ENCODE measurements at places on chromosomes 16 and 17.

GRCh38 chr16:65142276-65142675 lies 20.4 kb upstream of the CDH11 start:
- no peak for DNase-seq

- DNase-seq: no peak
These were observed 111.7 kb upstream of the CCL2 start for GRCh38 chr17:34143430-34143829.

GRCh38 chr17:10513299-10514067 lies 4.9 kb downstream of the MYH1 start:
- no peak for DNase-seq

DNA sequence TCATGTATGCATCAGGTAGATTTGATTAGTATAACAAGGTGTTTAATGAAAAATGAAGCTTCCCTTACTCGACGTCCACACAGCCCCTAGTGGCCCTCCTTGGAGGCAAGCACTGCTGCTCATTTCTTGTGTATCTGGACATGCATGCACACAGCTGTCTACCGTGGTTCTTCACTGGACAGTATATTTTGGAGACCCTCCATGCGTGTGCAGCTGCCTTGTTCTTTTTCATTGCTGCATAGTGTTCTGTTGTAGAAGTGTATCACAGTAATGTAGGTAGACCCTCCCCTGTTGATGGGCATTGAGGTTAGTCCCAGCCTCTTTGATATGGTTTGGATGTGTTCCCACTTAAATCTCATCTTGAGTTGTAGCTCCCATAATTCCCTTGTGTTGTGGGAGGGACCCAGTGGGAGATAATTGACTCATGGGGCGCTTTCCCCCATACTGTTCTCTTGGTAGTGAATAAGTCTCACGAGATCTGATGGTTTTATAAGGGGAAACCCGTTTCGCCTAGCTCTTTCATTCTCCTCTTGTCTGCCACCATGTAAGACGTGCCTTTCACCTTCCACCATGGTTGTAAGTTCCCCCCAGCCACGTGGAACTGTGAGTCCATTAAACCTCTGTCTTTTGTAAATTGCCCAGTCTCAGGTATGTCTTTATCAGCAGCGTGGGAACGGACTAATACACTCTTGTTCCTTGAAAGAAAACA lies 6.3 kb downstream of the CMIP start:
- DNase-seq: no peak

GRCh38 chr16:22898131-22898530 lies 84.2 kb downstream of the HS3ST2 start:
- DNase-seq: no peak

DNA sequence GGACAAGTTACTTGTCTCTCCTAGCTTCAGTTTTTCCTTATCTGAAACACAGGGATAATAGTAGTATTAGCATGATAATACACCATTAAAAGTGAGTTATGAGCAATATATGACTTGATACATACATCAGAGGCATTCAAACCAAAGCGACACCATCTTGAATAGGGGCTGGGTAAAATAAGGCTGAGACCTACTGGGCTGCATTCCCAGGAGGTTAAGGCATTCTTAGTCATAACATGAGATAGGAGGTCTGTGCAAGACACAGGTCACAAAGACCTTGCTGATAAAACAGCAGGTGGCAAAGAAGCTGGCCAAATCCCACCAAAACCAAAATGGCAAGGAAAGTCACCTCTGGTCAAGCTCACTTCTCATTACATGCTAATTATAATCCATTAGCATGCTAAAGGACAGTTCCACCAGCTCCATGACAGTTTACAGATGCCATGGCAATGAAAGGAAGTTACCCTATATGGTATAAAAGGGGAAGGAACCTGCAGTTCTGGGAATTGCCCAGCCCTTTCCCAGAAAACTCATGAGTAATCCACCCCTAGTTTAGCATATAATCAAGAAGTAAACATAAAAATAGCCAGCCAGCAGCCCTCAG lies 37.2 kb upstream of the HS3ST3A1 start:
- no peak for DNase-seq

DNA sequence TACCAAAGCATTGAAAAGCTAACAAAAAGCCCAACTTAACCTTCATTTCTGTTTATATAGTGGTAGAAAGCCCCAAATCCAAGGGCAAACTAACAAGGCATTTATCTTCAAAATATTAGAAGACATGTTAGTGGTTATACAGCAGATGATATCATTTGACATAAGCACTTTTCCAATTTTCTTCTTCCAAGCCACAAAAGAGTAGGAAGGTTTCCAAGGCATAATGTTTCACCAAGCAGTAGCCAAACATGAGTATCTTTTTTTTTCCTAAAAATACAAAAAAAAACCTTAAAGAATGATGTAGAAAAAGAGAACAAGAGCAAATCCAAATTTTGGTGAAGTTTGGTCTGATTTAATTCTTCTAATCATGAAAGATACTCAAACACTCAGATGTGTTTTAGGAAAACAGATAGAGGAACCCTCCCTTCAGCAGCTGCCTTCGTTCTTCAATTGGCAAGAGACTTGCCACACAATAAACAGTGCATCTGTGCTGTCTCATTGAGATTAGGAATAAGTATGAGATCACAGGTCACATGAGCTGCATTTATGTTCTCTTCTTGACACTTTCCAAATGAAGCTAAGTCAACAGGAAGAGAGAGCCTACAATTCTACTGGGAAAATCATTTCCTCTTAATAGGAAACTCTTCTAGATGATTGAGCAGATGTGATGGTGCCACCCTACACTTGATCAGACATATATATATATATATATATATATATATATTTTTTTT lies 106.7 kb downstream of the TTC19 start:
- DNase-seq: peak; percentile 40

- DNase-seq: peak; percentile 73
These were observed 28.7 kb upstream of the MYOCD start for GRCh38 chr17:12637015-12637414.

- no peak for DNase-seq
These were observed 31.4 kb upstream of the HS3ST3B1 start for GRCh38 chr17:14269473-14269872.

- DNase-seq: no peak
These were observed 26.7 kb downstream of the ZNF276 start for GRCh38 chr16:89748076-89748475.

GRCh38 chr16:85899444-85899843 lies 482 bp downstream of the IRF8 start:
- DNase-seq: no peak

DNA sequence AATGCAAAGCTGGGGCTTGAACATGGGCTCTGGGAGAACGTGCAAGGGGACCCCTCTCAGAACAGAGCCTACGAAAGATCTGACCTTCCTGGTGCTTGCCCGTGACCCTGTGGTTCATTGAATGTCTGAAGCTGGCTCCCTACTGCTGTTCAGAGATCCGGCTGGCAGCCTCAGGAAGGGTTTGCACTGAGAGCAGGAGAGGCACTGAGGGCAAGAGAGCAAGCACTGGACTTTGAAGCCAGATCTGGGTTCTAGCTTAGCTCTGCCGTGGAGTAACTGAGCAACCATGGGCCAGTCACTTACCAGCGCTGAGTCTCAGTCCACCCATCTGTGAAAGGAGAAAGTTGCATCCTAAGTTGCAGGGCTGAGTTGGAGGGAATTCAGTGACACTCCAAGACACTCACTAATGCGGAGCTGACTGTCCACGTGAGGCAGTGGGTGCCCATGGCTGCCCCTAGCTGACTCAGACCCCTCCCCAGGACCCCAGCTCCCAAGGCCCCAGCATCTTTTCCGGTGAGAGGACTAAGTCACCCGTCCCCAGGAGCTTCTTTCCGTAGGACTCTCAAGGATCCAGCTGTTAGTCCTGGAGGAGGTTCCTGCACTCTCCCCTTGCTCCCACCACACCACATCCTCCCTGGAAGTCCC lies 41.3 kb downstream of the BEAN1 start:
- DNase-seq: no peak

DNA sequence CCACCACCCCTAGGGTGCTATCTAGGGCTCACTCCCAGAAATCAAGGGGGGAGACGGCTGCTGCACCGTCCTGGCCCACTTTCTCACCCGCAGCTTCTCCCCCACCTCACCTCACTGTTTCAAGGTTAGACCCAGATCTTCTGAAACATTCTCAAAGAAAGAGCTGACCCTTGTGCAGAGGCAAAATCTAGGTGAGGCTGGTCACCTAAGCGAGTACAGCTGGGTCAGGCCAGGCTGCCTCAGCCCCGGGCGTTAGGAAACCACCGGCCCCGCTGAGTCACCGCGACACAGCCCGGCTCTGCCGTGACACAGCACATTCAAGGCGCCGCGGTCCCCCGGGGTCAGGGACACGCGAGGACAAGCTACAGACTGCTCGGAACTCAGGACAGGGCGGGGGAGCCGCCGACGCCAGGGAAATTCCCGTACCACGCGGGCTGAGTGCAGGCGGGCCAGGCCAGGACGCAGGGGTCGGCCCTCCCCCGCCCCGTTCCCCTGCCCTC lies 27.1 kb downstream of the GNPTG start:
- DNase-seq: peak; percentile 91

DNA sequence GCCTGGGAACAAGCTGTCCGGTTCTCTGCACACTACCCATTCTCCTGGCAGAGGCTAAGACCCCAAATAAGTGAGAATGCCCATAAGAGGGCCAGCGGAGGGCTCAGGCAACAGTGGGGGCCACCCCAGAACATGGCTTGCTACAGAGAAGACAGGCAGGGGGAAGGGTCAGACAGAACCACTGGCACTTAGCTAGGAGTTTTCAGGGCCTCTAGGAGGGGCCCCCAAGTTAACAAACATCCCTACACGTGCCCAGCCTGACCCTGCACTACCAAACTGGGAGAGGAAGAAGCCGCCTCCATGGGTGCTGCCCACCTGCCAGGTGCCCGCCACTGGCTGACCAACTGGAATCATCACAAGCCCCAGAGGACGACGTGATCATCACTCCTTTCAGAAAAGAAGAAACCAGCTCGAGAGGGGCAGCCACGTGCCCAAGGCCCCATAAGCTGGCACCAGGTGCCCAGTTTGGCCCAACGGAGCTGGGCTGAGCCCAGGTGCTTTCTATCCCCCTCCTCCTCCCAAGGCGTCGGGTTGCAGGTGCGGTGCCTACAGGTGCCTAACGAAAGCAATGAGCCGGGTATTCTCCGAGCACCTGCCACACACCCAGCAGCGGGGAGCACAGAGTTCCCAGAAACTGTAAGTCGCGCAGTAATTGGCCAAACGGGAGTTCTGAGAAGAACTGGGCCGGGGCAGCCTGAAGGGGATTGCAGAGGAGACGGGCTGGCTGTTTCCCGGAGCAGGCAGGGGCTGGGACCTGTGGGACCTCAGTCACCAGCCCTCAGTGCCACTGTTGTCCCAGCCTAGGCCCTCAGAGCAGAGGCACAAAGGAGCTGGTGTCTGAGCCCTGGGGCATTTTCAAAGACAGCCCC lies 13.2 kb downstream of the RPH3AL start:
- no peak for DNase-seq

- no peak for DNase-seq
These were observed 404.9 kb upstream of the EEF2KMT start for GRCh38 chr16:5502467-5502869.

DNA sequence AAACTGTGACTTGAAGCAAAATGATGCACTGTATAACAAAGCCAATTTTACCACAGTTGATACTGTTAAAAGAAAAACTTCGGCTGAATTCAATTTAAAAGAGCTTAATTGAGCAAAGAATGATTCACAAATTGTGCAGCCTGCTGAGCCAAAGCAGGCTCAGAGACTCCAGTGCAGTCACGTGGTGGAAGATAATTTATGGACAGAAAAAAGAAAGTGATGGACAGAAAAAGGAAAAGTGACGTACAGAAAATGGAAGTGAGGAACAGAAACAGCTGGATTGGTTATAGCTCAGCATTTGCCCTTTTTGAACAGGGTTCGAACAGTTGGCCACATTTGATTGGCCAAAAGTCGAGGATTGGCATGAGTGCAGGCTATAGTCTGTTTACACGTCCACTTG lies 25.7 kb downstream of the ZSWIM7 start:
- DNase-seq: no peak

- DNase-seq: no peak
These were observed 5.7 kb upstream of the BANP start for GRCh38 chr16:87945351-87946042.

GRCh38 chr17:34596920-34597319 lies 17.5 kb downstream of the TMEM132E start:
- DNase-seq: no peak

DNA sequence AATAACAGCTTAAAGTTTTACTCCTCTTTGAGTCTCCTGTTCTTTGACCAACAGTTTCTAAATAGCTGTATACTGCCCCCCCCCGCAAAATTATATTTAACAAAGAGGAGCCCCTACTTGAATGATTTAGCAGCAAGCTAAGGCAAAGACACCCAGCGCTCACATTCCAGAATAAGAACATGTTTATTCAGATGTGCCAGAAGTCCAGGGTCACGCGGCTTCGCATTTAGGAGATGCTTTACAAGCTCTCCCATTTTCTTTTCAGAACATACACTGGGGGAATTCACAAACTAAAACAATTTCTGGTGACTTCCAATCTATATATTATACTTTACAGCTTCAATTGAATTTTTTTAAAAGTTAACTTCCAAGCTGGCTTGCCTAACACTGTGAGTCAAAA lies 5.3 kb downstream of the PLD6 start:
- DNase-seq: no peak

- DNase-seq: no peak
These were observed 12.7 kb downstream of the SLC6A4 start for GRCh38 chr17:30222721-30223175.

- no peak for DNase-seq
These were observed 47.3 kb downstream of the TOM1L2 start for GRCh38 chr17:17924857-17925250.

DNA sequence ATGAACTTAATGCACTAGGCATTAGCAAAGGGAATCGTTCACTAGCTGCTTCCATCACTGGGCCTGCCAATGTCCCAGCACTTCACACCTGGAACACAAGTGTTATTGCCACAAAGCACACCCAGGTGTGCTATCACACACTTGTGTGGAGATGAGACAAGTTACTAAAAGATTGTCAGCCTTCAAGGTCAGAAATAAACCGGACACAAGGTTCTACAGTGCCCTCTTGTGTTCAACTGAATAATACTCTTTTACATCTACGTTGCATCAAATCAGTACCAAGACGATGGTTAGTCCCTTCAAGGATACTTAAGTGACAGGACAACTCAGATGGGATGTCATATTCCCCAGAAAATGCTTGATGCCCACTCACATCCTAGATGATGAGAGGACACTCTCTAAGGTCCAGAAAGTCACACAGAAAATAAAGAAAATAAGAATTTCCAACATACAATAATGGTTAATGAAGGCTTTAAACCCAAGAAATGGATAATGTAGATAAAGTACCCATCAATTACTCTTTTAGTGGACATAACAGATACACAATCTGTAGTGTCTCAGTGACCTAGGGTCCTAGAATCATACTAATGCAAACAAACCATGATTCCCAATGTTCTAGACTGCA lies 16.4 kb upstream of the GLG1 start:
- DNase-seq: peak; percentile 45

- DNase-seq: no peak
These were observed 26.8 kb downstream of the GINS2 start for GRCh38 chr16:85661740-85662481.

DNA sequence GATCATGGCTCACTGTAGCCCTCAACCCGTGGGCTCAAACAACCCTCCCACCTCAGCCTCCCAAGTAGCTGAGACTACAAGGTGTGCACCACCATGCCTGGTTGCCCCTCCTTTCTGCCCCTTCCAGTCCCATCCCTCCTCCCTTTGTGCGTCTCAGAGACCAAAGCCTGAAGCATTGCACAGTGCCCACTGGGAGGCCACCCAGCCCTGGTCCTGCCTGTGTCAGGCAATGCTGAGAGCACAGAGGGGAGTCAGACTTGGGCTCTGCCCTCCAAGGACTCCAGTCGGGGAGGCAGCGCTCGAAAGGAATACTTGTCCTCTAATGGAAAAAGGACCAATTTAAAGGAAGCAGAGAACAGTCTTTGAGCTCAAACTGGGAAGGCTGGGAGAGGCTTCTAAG lies 20.4 kb downstream of the RAI1 start:
- DNase-seq: no peak

- DNase-seq: no peak
These were observed 37.8 kb downstream of the LITAFD start for GRCh38 chr16:8919934-8920462.

Data from AG08396 (cell line).